ENCODE measurements at places on chromosomes 4 and X.

DNA sequence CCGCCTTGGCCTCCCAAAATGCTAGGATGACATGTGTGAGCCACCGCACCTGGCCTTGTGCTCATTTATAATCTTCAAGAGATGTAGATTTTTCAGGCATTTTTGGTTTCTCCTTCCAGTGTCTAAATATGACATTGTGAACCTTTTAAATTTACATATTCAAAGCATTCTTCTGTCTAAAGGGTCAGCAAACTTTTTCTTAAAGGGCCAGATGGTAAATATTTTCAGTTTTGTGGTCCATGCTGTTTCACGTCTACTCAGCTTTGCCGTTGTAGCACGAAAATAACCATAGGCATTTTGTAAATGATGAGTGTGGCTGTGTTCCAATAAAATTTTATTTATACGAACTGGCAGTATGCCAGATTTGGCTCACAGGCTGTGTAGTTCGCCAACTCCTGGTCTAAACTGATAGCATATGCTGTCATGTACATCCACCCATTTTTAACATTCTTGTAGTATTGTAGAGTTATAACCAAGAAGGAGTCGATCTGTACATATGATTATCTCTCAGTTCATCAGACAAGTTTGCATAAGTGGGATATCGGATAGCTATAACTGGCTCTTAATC is 12.7 kb upstream of the GCNA start:
- DNase-seq = no peak

DNA sequence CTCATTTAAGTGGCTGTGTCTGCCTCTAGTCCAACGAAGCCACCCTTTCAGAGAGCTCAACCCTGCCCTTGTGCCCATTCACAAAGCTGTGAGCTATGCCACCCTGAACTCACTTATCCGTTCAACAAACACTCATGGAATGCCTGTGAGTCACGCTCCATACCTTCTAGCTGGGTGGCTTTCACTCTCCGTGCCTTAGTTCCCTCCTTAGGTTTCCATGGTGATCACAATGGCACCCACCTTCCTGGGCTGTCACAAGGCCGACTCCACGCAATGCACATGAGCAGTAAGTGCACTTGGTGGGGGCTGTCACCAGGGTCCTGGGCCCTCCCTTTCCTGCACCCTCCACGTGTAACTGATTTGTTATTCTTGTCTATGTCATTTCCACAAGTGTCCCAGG is 37.2 kb upstream of the PPP2R2C start:
- DNase-seq = no peak

- no peak for DNase-seq
Measured at GRCh38 chr4:133188433-133189146, 39.5 kb downstream of the PCDH10 start.

GRCh38 chr4:35175487-35175886 is 1068.8 kb downstream of the ARAP2 start:
- DNase-seq = no peak

- DNase-seq = no peak
Measured at GRCh38 chr4:100694467-100694866, 176.6 kb upstream of the EMCN start.

- DNase-seq = peak; percentile 4
Measured at GRCh38 chrX:78653118-78653822, 5.9 kb downstream of the RTL3 start.

GRCh38 chrX:1661922-1662221 is 47.0 kb downstream of the ASMT start:
- DNase-seq = no peak

- no peak for DNase-seq
Measured at GRCh38 chr4:176761872-176762271, 30.9 kb downstream of the VEGFC start.

GRCh38 chr4:100100985-100101384 is 89.3 kb downstream of the DDIT4L start:
- no peak for DNase-seq

- no peak for DNase-seq
Measured at GRCh38 chrX:3576886-3577501, 136.5 kb downstream of the PRKX start.

DNA sequence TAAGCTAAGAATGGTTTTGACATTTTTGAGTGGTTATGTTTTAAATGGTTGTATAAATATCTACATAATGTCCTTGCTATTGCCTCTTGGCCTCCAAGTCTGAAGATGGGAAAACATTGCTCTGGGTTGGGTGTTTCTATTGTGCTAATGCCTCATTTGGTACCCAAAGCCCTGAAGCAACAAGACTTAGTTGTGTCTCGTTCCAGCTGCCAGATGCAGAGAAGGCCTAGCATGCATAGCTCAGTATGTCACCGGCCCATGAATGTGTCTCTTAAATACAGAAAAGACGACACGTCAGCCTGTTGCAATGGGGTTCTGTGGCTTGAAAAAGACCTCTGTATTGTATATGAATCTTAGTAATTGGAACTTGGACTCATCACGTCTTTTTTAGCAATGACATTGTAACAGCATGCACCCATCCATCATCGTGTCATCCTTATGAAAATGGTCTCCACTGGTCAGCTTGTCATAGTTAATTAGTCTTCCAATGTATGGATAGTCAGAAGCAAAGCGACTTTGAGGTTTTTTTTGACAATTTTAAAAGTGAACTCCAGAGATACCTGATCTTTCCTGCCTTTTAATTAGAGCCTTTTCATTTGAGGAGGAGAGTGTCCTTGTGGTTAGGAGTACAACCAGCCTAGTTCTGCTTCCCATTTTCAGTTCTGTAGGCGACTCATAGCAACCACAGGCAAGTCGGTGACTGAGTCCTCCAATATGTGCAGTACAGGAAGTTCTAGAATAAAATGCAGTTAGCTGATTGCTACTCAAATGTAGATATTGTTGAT is 126.4 kb upstream of the GATB start:
- DNase-seq = peak; percentile 11

GRCh38 chr4:89468602-89469001 is 161.0 kb upstream of the GPRIN3 start:
- DNase-seq = no peak

GRCh38 chr4:125323654-125324053 is 8.9 kb downstream of the FAT4 start:
- peak; percentile 54 for DNase-seq

GRCh38 chr4:122946142-122946541 is 23.7 kb upstream of the NUDT6 start:
- no peak for DNase-seq

GRCh38 chrX:10926891-10927290 is 184.2 kb upstream of the HCCS start:
- no peak for DNase-seq

- no peak for DNase-seq
Measured at GRCh38 chr4:10061650-10062415, 40.5 kb upstream of the SLC2A9 start.

DNA sequence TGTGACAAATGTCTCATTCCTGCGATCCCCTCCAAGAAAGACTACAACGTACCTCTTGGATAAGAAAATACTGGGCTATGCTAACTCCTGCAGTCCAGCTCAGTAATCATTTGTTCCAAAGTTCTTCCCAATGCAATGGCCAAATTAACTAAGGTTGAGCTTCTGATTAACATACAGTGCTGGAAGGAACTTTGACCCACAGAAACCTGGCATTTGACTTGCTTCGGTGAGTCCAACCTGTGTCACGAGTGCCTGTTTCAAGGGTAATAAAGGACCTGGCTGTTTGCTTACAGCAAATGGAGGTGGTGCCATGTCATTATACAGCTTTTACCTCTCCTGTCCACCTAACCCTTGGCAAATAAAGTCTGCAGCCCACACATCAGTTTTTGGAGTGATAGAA is 83.2 kb downstream of the RBM47 start:
- no peak for DNase-seq

DNA sequence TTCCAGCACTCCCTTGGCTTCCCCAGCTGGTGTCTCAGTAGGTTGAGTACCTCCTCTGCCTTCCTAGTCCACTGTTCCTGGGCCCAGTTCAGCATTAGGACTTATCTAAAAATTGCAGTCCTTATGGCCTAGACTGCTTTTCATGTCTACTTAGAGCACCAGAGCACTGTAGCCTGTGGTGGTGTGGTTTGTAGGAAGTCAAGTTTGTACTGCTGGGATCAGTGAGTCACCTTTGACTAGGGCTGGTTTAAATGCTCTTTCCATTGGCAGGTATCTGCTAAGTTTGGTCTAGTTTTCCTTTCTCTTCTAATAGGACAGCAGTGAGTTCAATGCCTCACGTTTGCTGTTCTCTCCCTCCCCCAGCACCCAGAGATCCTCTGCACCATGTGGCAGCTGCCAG is 233.6 kb upstream of the WDFY3 start:
- no peak for DNase-seq

DNA sequence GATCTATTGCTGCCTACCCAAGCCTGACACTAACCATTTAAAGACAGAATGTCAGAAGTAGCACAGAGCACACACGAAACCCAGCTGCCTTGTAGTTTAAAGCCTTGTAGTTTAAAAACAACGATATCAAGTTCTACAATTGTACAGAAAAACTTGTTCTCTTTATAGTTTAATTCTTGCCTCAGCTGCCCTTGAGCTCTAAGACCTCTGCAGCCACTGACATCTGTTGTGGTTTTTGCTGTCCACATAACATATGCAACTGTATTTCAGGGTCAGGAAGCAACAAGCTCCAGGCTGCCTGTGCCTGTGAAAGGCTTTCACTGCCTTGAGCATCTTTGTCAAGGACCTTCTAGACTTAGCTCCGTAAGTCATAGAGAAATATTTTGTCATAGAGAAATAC is 227.2 kb downstream of the SPCS3 start:
- DNase-seq = no peak

- DNase-seq = no peak
Measured at GRCh38 chr4:181200076-181200475, 1043.1 kb upstream of the TENM3 start.

DNA sequence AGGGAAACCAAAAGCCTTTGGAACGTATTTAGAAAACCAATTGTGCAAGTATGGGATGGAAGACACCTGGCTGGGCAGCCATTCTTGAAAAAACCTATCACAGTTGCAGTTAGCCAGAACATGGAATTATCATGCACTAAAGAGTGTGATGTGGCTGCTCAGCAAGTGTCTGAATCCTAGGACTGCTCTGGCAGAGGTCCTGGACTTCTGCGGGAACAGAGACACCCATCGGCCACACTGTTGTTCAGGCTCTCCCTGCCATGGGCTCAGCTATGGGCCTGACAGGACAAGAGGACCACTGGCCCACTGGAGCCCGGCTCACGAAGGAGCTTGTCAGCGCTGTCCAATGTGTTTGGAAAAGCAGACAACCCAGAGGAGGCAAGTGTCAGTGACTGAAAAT is 115.7 kb upstream of the GPC4 start:
- no peak for DNase-seq

DNA sequence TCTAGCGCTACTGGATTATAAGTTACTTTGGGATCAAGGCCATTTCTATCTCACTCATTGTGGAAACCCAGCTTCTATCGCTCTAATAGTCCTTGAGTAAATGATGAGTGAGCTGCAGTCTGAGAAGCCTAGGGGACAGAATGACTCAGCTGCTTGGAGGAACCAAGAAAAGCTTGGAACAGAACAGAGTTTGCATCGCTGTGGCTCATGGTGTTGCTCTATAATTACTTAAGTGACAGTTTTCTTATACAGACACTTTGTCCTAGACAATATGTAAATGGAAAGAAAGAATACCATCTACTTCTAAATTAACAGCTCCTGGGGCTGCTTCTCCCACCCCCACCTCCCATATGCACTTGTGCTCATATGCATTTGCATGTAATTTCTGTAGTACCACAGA is 156.9 kb downstream of the SLIT2 start:
- DNase-seq = no peak

GRCh38 chr4:184362396-184362795 is 112.0 kb downstream of the IRF2 start:
- no peak for DNase-seq

DNA sequence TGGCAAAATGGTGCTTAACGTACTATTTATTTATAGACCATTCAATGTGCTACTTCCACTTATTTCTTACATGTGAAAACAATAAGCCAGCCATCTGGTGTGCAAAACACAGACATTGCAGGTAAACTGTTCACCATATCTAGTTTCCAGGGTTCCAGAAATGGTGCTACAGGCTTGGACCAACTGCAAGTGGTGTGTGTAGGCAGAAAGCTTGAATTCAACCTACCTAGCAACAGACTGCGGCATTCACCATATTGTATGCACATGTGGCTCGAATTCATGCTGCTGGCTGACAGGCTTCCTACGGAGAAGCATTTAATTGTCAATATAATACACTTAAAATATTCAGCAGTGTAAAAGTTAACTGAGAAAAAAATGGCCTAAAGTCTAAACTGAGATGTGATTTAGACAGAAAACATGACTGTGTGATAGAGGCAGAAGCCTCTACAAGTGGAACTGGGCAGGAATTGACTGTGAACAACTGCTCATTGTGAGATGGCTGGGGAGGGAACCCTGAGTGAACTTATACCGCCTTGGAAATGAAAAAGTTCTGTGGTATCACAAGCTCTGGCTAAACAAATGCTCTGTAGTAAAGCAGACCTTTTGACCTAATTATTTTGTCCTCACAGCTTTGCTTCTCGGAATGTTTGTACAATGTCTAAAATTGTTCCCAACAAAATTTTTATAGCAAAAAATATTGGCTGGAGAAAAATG is 434.7 kb downstream of the GRIA2 start:
- no peak for DNase-seq

GRCh38 chrX:111483881-111484280 is 27.6 kb upstream of the SERTM2 start:
- no peak for DNase-seq

DNA sequence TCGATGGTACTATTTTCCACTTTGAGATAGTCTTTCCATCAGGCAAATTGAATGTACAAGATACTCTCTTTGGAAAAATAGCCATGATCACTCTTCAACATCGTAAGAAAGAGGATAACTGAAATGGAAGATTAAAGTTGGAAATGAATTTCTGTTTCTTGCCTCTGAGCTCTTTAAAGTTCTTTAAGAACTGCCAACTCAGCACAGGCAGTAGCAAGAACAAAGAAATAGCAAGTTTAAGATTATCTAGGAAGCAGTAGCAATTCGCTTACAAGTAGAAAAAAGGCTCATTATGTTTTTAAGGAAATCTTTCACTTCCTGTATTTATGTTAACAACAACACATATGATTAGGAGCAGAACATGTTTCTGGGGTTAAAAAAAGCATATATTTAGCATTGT is 127.6 kb downstream of the CDS1 start:
- DNase-seq = no peak

DNA sequence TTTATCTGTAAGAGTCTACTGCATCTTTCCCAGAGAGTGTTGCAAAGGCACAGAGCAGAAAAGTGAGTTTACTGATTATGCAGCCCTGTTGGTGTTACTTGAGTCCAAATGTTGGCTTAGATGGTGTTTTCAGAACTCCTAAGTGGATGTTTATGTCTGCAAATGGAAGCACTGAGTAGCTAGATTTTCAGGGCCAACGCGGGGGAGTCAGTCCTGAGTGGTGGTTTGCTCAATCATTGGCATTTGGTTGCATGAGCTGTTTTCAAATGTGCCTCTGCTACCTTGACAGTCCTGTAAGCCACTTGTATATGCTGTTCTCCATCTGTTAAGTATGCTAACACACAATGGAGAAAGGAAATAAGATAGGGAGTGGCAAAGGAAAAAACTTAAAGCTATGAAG is 45.4 kb downstream of the MAMLD1 start:
- no peak for DNase-seq

DNA sequence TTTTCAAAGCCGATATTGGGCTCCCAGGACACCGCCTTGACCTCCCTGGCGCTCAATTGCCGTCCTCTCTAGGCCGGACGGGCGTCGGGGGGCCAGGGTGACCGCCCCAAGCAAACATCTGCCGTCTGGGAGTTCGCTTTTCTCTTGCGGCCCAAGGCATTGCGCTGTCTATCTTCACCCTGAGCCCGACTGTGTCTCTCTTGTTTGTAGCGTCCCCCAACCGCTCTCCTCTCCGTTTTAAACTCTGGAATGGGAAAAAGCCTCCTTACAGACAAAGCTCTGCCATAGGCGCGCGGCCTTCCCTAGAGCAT is 551 bp upstream of the ARX start:
- DNase-seq = no peak

GRCh38 chrX:121103381-121103780 is 56.0 kb downstream of the GLUD2 start:
- DNase-seq = no peak
